ENCODE measurements at places on chromosomes 2 and 18. TPM values are rescaled to one million over a fixed set of nuclear protein-coding genes. Genes with fewer than 3 reads are reported as not detected.

GRCh38 chr2:120392923-120393322 lies 47.0 kb downstream of the INHBB start:
- DNase-seq, result no peak

DNA sequence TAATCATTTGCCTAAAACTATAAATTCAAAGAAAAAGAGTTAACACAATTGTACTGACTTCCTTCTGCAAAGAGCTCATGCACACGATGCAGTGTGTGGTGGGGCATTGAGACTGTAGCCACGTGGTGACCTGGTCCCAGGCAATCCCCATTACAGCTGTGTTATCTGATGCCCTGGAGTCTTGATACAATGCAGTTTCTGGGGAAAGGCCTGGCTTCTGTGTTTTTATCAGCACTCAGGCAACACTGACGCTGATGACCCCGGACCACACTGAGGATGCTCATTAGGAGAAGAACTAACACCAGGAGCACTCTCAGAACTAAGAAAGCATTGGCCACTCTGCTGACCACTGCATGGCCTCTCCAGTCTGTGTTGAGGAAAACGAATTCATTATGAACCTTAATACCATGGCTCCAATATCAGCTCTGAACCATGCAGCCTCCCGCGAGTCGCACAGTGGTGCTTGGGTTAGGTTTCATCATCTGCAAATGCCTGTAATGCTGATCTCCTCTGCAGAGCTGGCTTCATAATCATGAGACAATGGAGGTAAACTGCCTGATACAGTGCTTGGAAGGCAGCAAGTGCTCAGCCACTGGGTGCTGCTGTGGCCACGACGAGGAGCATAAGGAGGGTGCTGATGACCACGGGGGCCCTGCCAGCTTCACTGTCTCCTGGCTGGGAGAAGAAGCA lies 218.5 kb downstream of the MYT1L start:
- DNase-seq, result no peak

DNA sequence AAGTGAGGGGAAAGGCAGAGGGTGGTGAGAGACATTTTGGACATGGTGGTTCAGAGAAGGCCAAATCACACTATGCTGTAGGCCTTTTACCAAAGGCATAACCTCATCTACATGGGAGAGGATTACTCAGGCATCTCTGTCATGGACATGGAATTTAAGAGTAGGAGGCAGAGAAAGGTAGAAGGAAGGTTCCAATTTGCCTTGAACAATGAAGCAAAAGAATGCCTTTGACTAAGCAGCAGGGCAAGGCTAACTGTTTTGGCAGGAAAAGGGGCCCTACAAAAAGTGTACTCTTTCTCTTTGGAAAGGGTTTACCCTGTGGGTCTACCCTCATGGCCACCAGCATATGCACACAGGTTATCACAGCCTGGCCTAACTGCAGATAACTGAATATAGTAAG lies 45.6 kb upstream of the RNU4ATAC start:
- DNase-seq, result no peak

GRCh38 chr2:174924061-174924693 lies 81.0 kb downstream of the CHN1 start:
- DNase-seq, result no peak

DNA sequence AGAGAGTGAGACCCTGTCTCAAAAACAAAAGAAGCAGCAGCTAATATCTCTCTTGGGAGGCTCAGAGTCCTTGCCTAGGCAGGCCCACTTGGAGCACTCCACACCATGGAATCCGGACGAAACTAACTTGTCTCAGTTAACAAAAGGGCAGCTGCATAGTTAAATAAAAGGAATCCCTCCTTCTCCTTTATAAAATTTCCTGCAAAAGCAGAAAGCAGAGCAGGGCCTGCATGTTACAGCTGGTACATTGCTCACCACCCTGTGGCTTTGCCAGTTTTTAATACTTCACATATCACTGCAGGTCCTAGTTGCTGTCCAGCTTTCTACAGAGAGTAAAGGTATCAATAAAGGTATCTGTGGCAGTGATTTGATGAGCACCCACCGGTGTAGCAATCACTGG lies 93.6 kb downstream of the ASAP2 start:
- DNase-seq, result no peak

Gene UNC50
- total RNA-seq, result 30.9 TPM

Gene COL3A1
- total RNA-seq, result 77.5 TPM

Gene SERPINB10
- not detected for total RNA-seq

Gene LIPG
- total RNA-seq, result 0.66 TPM
